ENCODE measurements at places on chromosomes 7 and 10.

DNA sequence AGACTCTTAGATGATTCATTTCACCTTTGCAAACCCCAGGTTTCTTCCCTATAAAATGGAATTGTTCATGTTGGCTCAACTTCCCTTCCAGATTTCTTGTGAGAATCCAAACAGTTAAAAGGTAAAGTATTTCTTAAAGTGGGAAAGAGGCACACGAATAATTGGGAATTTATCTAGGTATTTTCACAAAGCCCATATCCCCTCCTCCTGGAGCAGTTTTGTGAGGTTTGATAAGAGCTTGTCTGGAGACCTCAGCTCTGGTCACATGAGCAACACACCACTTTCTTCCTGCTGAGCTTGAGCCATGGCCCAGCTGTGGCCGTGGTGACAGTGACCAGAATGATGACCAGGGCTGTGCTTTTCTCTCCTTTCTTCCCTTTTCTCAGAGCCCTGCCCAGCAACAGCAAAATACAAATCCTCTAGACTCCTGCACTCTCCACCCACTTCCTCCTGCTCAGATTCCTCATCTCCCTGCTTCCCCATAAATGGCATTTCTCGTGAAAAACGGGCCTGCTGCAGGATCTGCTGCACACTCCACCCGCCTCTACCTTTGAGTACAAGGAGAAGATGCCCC, 87.7 kb downstream of the PIK3CG start:
- no peak for DNase-seq

DNA sequence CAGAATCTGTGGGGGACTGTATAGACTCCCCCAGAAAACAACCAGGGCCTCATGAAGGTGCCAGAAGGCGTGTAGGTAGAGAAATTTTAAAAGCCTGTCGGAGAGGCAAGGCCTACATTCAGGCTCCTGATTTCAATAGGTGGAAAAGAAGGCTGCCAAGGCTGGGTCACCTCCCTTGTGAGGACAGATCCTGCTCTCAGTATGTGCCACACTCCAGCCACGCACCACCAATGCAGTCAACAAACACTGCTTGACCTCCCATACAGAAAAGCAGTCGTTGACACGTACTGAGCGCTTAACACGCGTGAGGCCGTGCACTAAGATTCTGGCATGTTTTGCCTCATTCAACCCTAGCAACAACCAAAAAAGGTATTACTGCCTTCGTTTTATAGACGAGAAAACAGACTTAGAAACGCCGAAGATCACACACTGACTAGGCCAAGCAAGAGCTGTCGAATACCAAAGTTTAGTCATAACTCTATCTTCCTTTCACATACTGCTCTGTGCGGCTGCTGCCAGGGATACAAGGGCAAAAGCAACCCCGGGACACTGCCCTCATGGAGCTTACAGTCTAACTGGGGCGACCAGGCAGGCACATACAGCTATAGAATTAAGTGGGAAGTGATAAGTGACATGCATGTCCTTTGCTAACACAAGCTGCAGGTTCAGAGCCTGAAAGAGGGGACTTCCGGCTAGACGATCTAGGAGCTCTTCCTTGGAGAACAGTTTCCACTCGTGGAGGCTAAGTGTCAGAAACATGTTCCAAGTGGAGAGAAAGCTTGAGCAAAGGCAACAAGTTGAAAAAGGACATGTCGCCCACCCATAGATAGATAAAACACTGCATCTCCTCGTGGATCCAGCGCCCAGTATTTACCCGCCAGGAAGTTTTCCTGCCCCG, 797 bp upstream of the NKX2-3 start:
- DNase-seq = no peak

- DNase-seq = no peak
Observed at GRCh38 chr7:25790963-25791362, 361.0 kb upstream of the NFE2L3 start.

GRCh38 chr10:70499836-70500167, 21.2 kb downstream of the PALD1 start:
- no peak for DNase-seq

DNA sequence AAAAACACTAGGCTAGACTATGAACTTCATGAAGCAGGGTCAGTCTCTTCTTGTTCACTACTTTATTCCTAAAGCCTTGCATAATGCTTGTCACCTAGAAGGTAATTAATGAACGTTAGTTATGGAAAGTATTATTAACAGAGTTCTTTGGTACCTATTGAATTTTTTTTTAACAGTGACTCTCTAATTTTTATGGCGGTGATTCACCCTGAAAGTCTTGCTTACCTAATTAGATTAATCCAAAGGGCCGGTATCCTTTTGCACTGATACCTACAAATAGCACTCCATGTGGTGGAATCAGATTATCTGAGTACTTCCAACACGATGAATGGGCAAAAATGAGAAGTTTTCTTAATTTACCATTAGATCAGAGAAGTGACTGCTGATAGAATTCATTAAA, 31.7 kb downstream of the STAM start:
- DNase-seq = no peak

DNA sequence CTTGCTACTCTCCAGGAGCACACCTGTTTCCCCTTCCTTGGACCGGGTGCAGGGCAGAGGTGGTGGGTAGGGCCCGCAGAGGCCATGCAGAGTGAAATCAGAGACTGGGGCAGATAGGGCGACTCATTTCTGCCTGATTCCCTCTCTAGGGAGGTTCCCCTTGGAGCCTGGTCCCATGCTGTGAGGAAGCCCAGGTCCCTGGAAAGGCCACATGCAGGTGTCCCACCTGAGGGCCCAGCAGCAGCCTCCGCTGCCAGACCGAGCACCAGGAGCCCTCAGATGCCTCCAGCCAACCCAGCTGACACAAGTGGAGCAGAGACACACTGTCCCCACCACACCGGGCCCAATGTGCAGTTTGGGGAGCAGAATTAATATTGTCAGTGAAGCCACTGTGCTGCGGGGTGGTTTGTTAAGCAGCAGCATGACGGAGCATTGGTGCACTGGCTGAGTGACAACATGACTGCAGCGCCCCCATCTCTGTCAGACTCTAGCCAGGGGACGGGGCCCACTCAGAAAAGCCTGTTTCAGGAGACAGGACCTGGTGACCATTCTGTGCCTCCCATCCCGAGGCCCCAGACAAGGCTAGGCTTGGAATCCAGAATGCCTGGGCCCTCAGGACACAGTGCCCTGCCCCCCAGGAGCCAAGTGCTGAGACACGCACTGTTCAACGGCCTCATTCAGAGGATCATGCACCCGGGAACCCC, 30.4 kb upstream of the RET start:
- DNase-seq = no peak

GRCh38 chr7:1681581-1681980, 11.5 kb downstream of the ELFN1 start:
- no peak for DNase-seq

- no peak for DNase-seq
Observed at GRCh38 chr10:21048068-21048467, 151.0 kb upstream of the NEBL start.

GRCh38 chr7:121178452-121178851, 150.3 kb upstream of the WNT16 start:
- DNase-seq = no peak

GRCh38 chr10:101495324-101495925, 92.6 kb downstream of the POLL start:
- no peak for DNase-seq

GRCh38 chr7:155164316-155164715, 94.2 kb downstream of the HTR5A start:
- no peak for DNase-seq

DNA sequence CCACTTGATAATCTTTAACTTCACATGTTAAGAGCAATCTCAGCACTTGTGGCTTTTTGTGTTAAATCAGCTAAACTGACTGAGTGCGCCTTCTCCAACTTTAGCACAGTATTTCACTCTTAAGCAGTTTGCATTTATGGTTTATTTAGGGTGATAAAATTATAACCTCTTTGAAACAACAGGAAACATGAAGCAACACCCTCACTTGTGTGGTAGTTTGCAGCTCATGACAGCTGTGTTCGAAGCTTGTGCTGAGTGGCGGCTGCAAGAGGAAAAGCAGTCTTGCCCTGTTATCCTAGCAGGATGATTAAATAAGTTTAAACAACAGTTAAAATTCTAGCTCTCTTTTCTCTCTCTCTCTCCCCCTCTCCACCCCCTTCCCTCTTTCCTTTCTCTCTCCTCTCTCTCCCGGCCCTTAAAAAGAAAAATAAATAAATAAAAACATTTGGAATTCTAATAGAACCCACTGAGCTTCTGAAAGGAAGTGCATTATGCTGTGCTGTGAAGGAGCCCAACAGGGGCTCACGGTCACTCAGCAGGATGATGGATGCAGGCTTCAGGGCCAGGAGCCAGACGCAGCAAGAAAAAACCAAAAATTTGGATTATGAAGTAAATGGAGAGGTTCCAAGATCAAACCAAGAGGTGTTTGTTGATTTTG, 25.2 kb downstream of the OGDH start:
- no peak for DNase-seq

DNA sequence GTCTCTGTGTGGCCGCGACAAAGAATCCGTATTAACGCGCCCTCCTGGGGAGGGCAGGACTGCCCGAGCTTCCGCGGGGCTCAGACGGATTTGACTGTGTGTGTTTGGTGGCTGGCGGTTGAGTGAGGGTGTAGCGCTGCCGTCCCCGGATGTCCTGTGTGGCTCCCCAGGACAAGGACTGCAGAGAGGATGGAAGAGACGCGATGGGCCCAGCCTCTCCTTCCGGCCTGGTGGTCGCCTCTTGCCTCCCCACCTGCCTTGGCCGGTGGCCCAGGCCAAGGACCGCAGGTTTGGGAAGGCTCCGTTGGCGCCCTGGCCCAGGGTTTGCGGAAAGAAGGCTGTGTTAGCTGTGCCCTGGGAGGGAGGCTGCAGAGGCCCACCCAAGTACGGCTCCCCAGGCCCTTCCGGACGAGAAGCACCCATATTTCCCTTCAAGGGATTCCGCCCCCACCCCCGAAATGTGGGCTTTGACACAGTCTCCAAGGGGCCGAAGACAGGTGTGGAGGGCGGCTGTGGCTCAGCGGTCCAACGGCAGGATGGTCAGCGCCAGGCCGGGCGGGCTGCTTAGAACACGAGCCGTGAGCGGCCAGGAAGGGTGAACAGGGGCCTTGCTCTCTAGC, 2.3 kb downstream of the UNCX start:
- DNase-seq = no peak

DNA sequence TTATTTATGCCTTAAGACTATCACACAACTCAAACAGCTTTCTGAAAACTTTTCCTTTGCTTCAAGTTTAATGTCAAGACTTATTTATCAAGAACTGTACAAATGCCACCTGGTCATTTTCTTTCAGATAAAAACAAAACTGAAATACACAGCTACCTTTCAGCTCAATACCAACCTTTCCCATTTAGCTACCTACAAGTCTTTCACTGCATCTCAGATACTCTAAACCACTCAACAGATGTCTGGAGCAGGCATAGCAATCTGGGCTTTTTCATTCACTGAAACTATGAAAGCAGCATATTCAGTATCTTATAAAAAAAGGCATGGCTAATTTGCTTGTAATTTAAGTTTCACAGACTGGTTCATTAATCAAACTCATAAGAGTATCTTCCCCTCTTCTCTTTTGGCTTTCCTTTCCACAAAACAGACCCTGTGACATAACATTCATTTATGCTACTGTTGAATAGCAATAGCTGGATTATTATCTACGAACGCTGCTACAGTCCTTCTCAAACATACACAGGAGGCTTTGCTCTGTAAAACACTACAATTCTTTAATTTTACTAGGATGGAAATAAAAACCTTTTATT, 8.2 kb downstream of the TRA2A start:
- no peak for DNase-seq

- no peak for DNase-seq
Observed at GRCh38 chr10:78449554-78449953, 415.9 kb downstream of the RPS24 start.

DNA sequence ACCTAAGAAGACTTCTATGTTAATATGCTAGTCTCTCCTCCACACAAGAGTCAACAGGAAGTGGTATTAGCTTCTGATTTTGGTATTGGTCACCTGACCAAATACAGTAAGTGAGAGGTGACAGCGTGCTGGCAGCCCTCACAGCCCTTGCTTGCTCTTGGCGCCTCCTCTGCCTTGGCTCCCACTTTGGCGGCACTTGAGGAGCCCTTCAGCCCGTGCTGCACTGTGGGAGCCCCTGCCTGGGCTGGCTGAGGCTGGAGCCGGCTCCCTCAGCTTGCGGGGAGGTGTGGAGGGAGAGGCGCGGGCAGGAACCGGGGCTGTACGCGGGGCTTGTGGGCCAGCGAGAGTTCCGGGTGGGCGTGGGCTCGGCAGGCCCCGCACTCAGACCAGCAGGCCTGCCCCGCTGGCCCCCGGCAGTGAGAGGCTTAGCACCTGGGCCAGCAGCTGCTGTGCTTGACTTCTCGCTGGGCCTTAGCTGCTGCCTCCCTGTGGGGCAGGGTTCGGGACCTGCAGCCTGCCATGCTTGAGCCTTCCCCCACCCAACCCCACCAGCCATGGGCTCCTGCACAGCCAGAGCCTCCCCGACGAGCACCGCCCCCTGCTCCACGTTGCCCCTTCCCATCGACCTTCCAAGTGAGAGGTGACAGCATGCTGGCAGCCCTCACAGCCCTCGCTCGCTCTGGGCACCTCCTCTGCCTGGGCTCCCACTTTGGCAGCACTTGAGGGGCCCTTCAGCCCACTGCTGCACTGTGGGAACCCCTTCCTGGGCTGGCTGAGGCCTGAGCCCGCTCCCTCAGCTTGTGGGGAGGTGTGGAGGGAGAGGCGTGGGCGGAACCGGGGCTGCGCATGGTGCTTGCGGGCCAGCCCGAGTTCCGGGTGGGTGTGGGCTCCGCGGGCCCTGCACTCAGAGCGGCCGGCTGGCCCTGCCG, 4.2 kb upstream of the ACSL5 start:
- peak; percentile 16 for DNase-seq

DNA sequence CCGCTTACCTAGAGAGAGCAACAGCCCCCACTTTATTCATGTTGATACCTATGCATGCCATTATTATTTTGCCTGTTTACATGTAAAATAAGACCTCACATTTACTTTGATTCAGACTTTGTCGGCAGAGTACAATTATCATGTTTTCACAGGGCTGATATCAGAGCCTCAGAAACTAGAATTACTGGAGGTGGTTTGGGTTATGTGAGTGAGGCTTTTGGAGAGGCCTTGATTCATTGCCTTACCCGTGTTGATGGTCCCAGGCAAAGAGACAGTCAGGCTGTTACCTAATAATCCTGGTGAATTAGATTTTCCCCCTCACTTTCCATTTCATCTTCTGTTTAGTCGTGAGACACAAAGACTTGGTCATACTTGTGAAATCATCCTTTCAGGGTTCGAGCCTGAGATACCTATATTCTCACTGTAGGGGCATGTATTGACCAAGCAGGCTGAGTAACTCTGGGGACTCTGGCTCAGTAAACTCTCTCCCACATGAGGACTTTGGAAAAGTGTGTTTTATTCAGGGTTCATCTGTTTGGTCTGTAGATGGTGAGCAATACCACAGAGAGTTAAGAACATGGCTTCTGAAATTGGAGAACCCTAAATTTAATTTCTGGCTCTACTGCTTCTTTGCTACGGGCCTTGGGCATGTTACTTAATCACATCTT, 150.9 kb downstream of the CELF2 start:
- no peak for DNase-seq

GRCh38 chr7:151704960-151705635, 171.8 kb downstream of the PRKAG2 start:
- no peak for DNase-seq

DNA sequence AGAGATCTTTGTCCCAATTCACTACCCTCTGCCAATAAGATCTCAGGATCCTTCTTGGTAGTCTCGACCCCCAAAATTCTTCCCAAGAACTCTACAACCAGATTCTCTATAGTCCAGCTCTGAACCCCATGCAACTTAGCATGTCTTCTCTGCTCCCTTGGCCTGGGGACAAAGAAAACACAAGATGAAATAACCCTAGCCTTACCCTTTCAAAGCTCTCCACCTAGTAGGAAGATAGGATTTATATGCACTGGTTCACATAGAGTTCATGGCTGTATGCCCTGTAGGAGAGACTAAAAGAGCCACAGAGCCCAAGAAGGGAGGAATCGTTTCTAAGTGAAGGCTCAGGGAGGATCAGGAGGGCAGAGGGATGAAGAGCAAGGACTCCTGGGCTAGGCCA, 96.1 kb downstream of the PPP1R3C start:
- DNase-seq = no peak
